Foreskin keratinocyte (primary cell): ENCODE measurements at places on chromosomes 7 and 10. TPM values are rescaled to one million over a fixed set of nuclear protein-coding genes. Genes with fewer than 3 reads are reported as not detected.

Gene FAM25A
- 0.56 TPM in 1 of 2 replicates, not detected in the other for total RNA-seq

Gene ARHGAP22
- total RNA-seq, result 5.2 and 7.1 TPM in 2 replicates

Gene GPR37
- total RNA-seq, result 1.4 and 1.6 TPM in 2 replicates

Gene FAM25G
- 0.74 TPM in 1 of 2 replicates, not detected in the other for total RNA-seq

Gene AIFM2
- total RNA-seq, result 2.7 and 2.8 TPM in 2 replicates

Gene GDF2
- not detected in 2 replicates for total RNA-seq

- peak; percentile 56 for DNase-seq
These were observed 148.0 kb downstream of the ANKRD7 start for GRCh38 chr7:118372530-118372929.

- DNase-seq, result no peak
These were observed 191.5 kb downstream of the MGMT start for GRCh38 chr10:129658376-129659072.

- no peak for DNase-seq
These were observed 135.0 kb downstream of the ACTR3B start for GRCh38 chr7:152894295-152895170.

- peak; percentile 82 for DNase-seq
These were observed 80.6 kb upstream of the LAMB4 start for GRCh38 chr7:108210796-108211195.
